ENCODE measurements at places on chromosomes 11 and 22.

- DNase-seq, result no peak
Measured at GRCh38 chr11:25949918-25950317, 382.0 kb upstream of the ANO3 start.

DNA sequence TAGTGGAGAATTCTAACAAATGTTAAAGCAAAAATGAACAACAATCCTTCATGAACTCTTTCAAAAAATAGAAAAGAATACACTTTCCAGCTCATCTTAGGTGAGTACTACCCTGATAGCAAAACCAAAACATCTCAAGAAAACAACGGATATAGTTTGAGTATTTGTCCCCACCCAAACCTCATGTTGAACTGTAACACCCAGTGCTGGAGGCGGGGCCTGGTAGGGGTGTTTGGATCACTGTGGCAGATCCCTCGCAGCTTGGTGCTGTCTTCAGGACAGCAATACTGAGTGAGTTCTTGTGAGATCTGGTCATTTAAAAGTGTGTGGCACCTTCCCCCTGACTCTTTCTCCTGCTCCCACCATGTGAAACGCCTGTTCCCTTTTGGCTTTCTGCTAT, 27.0 kb downstream of the NCAPD3 start:
- DNase-seq, result no peak

DNA sequence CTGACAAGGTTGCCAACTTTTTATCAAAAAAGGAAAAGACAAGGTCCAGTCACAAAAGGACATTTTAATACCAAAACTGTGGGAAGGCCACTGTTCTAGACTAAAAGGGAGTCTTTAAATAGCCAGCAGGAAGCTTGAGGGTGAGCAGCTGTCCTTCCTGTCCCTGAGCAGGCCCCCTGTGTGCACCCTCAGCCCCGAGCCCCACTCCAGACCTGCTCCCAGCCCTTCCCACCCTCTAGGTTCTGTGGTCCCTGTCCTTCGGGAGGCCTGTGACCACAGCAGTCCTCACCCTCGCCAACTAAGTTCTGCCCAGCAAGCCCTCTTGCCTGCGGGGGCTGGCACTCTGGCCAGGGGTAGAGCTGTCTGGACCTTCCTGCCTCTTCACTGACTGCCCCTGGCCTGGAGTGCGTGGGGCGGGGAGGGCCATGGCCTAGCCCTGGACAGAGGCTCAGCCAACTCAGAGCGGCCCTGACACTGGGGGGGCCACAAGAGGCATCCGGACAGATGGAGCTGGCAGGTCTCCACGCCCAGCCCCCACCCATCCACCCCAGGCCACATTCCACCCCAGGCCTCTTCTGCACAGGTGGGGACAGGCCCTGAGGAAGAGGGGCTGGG, 1.6 kb upstream of the PLXNB2 start:
- DNase-seq, result no peak

GRCh38 chr11:130940706-130941105, 24.4 kb upstream of the SNX19 start:
- no peak for DNase-seq

- no peak for DNase-seq
Measured at GRCh38 chr11:38163526-38163925, 1565.5 kb upstream of the RAG2 start.

DNA sequence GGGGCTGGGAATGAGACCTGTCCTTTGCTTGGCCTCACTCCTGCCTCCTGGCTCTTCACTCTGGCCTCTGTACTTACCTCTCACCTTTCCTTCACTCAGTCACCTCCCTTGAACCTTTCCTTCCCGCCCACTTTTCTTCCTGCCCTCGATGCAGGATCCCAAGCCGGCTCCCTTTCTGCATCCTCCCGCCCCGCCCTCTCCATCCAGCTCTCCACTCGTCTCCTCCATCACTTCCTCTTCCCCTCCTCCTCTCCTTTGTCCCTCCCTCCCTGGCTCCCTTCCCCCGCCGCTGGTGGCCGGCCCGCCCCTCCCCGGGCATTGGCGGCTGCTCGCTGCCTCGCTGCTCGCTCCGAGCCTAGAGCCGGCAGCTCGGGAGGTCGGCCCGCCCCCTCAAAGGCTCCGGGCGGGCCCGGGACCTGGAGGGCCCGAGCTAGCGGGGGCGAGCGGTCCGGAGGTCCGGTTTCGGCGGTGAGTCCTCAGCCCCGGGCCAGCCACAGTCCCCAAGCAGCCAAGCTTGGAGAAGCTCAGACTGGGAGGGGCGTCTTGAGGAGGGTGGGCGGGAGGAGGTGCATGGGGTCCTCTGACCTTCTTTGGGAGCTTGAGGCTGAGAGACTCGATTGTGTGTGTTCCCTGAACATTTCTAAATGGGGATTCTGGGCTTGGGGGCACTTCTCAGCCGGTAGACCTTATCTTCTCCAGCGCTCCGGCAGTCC, 13.8 kb downstream of the PHLDB1 start:
- no peak for DNase-seq

DNA sequence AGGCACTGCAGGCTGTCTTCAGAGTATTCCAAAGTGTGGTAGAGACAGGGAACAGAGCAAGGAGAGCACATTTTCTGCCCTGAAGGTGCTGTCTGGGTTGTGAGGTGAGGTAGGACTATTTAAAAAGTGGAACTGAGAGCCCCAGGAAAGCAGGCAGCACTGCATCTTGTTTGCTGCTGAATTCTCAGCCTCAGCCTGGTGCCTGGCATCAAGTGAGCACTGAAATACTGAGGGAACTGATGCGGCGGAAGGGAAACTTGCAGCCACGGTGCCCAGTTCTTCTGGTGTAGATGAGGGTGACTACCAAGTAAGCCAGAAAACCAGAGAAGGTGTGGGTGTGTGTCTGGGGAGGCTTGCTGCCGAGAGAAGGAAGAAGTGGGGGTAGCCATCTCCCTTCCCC, 59.5 kb downstream of the TNRC6B start:
- DNase-seq, result no peak

- DNase-seq, result no peak
Measured at GRCh38 chr11:99422581-99423427, 402.1 kb downstream of the CNTN5 start.

DNA sequence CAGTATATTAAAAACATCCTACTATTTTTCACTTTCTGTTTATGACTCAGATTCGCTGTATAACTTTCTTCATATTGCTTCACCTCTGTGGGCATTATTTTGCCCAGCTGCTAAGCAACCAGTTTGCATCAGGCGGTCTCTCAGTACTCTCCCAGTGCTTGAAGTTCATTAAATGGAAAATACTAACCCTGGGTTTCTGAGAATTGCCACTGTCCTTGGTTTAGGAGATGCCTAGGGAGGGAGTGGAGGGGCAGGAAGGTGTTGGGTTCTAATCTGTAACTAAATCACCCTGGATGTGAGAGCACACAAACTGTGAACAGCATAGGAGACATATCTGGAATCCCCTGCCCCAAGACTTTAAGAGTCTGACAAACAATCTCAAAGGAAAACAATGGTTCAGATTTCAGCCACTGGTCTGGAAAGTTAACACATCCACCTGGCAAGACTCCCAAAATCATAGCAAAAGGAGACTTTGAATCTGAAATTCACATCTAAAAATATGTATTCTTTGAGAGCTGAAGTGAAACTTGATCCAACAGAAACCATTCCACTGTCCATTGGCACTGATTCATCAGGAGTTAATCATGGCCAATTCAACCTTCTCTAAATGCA, 540.0 kb downstream of the SOX6 start:
- DNase-seq, result no peak
